Liver (tissue), 10 donors: ENCODE measurements at places on chromosomes 6 and 20.

- H3K4me1 ChIP-seq = no peaks in the 10 kb centered on the region
- no peaks in the 10 kb centered on the region for H3K36me3 ChIP-seq
- no peak for DNase-seq
- H3K4me3 ChIP-seq = no peak overlapping the region
- H3K27ac ChIP-seq = no peak overlapping the region
Measured at GRCh38 chr20:17766226-17766625, 66.5 kb downstream of the BANF2 start.

GRCh38 chr6:150598858-150599198 lies 857 bp upstream of the PLEKHG1 start:
- no peak for DNase-seq
- no peaks in the 10 kb centered on the region for H3K36me3 ChIP-seq

DNA sequence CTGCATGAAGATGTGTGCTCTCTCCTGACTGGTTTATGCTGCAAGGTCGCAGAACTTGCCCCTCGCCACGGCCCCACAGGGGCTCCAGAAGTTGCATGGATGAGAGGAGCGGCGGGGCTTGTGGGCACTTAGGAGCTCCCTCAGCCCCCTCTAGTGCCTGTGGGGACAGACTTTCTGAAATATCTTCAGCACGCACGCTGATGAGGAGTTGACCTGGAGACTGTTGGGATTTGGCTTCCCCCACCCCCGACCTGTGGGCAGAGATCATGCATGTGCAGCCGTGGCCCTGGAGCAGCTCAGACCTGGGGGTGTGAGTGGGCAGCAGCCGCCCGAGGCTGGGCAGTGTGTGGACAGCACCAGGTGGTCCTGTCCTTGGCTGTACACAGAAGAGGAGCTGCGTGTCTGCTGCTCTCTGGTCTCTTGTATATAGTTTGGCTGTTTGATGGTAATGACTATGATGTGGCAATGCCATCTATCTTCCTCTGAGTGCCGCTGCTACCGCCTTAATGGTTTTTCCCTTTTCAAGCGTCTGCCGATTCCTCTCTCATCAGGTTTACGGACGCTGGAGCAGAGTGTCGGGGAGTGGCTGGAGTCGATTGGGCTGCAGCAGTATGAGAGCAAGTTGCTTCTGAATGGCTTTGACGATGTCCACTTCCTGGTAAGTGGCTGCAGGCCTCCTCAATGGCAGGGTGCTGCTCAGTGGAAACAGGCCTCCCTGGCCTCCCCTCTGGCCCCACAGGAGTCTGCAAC lies 81.4 kb downstream of the TCP11 start:
- H3K36me3 ChIP-seq = peaks cover 12% of the 10 kb centered on the region
- DNase-seq = no peak

- H3K4me1 ChIP-seq = no peaks in the 10 kb centered on the region
- H3K27me3 ChIP-seq = no peaks in the 10 kb centered on the region
- no peak for DNase-seq
Measured at GRCh38 chr6:89970609-89971337, 76.5 kb downstream of the GJA10 start.

- no peak overlapping the region for H3K4me3 ChIP-seq
- H3K27me3 ChIP-seq = no peaks in the 10 kb centered on the region
- no peak overlapping the region for H3K27ac ChIP-seq
- DNase-seq = no peak
- no peaks in the 10 kb centered on the region for H3K4me1 ChIP-seq
- H3K36me3 ChIP-seq = no peaks in the 10 kb centered on the region
Measured at GRCh38 chr6:29861521-29862255, 34.1 kb downstream of the HLA-G start.

DNA sequence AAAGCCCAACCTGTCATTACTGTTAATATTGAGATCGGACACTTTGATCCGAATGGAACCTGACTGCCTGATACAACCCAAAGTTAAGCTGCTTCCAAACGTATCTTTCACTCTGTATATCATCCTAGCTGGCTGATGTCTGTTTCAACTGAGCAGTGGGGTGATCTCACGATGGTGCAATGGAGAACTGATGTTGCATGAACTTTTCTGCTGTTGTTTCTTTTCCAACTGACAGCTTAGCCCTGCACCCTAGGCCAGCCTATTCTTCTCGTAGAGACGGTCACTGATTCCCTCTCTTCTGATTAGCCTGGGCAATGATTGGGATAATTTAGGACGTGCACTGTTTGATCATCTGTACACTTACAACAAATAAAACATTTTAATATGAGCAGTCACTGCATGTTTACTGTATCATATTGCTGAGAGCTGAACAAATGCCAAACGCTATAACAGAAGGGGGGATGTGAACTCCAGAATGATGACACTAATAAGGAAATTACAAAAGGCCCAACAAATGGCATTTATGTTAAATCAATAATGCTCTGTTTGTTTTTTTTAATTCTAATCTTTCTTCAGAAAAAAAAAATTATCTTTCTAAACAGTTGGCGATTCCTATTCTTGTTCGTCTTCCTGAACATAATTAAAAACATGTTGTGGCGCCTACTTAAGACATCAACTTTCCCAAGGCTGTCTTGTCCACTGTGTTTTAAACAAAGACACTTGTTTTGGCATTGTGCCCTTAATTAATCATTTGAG lies 184.8 kb downstream of the ZNF217 start:
- H3K4me1 ChIP-seq = no peaks in the 10 kb centered on the region
- H3K4me3 ChIP-seq = no peak overlapping the region
- H3K36me3 ChIP-seq = no peaks in the 10 kb centered on the region
- no peak overlapping the region for H3K27ac ChIP-seq
